ENCODE measurements at places on chromosomes 3 and 15. TPM values are rescaled to one million over a fixed set of nuclear protein-coding genes. Genes with fewer than 3 reads are reported as not detected.

The SSR3 gene
- 155 TPM for total RNA-seq

The CEP19 gene
- total RNA-seq: 1.2 TPM

The CLDN16 gene
- not detected for total RNA-seq

The LIPH gene
- total RNA-seq: 0.51 TPM

All from cardiac septum (tissue), 1 donor.